Activated CD4-positive, alpha-beta T cell treated with anti-CD3 and anti-CD28 coated beads for 1 hour (primary cell): ENCODE measurements at places on chromosomes 7 and 10.
A peak's percentile ranks its signal among the peaks of the same experiment; 100 is the strongest.

DNA sequence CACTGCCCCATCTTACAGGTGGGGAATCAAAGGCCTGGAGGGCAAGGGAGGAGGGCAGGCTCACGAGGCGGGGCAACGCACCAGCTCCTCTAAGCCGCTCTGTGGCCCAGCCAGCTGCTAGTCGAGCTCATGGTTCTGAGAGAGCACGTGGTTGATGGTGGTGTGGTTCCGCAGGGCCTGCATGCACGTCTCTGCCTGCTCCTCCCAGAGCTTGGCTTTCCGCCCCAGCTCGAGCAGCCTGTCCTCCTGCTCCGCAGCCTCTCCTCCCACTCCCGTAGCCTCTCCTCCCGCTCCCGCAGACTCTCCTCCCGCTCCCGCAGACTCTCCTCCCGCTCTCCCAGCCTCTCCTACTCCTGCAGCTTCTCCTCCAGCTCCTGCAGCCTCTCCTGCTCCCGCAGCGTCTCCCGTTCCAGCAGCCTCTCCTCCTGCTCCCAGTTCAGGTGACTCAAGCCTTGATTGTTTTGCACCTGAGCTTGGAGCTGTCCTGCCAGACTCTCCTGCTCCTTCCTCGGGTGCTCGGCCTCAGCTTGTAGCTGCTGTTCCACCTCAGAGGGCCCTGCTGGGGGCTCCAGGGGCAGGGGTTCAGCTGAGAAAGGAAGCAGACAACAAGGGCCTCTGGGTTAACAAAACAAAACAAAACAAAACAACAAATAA lies 19.1 kb upstream of the MTPAP start:
- DNase-seq, result no peak

- no peak for DNase-seq
These were observed at the start of gene FLNC for GRCh38 chr7:128830231-128831177. TSS of gene FLNC (plus strand) at chr7:128830406. CDS start at chr7:128830638, 232 bp downstream.

GRCh38 chr7:102075553-102076135 lies 211.0 kb upstream of the SH2B2 start:
- no peak for DNase-seq

- no peak for DNase-seq
These were observed 22.5 kb downstream of the LRRN3 start for GRCh38 chr7:111113263-111114017.

- DNase-seq, result no peak
These were observed 517.5 kb upstream of the GALNT17 start for GRCh38 chr7:70614237-70615045.

GRCh38 chr10:46560381-46560780 lies 3.9 kb upstream of the GPRIN2 start:
- no peak for DNase-seq

DNA sequence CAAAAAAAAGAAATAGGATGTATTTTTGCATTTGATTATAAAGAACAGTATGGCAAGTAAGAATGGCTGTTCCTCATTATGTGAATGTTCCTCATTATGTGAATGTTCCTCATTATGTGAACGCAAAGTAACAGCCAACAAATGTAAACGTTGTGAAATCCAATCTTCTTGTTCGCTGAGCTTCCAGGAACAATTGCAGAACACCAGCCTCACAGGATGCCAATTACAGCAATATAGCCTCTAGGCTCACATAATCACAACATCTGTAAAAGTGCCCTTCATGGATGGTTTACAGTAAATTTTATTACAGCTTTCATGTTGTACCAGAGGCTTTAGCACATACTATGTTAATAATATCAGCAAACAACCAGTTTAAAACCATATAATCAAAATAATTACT lies 71.6 kb downstream of the THSD7A start:
- no peak for DNase-seq

DNA sequence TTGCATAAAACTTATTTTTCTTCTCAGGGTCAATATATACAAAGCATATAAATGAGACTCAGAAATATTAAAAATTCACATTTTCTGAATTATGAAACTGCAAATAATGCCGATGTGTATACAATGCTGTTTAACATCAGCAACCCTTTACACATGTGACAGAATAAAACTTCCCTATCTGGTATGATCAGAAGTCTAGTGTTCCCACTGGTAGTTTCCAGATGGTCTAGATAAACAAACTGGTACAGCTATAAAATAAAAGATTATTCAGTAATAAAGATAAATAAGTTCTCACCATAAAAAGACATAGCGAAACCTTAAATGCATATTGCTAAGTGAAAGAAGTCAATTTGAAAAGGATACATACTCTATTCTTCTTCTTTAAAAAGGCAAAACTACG lies 7.9 kb downstream of the POLR1F start:
- DNase-seq, result no peak

DNA sequence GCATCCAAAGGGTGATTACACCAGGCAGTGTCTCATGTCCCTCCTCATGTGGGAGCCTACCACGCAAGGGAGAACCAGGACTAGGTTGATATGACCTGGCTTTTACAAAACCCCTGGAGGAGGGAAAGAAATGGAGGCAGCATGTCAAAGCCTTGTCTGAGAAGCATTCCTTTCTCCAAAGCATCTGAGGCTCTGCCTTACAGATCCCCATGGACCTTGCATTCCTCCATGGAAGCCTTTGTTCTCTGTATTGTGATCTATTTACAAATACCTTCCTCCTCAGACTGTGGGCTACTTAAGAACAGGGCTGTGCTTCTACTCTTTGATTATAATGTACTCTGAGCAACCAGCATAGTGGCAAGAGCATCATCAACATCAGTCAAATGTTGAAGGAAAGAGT lies 197.0 kb downstream of the PLXNA4 start:
- no peak for DNase-seq

- peak; percentile 58 for DNase-seq
These were observed 126.5 kb downstream of the CUBN start for GRCh38 chr10:17003151-17003550.

DNA sequence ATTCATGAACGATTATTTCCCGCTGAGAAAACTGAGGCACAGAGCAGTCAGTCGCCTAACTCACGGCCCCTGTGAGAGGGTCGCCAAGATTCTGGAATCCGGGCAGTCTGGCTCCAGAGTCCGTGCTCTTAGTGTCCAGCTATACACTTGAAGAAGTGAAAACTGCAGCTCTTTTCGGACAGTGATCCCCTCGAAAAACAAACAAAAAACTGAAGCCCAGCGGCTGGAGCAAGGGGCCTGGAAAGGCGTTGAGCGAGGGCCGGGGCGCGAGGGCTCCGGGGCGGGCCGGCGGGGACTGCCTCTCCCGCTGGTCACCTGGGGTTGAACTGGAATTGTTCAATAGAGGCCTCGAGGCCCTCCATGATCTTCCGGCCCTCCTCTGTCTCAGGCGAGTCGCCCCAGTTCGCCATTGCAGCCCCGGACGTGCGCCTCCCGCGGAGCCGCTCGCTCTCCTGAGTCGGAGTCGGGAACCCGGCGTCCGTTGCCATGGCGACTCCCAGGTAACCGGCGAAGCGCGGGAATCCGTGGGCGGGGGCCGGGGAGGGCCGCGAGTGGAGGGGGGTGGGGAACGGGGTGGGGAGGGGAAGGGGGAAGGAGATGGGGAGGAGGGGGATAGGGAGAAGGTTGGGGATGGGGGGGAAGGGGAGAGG lies 881 bp downstream of the C10orf67 start:
- no peak for DNase-seq

DNA sequence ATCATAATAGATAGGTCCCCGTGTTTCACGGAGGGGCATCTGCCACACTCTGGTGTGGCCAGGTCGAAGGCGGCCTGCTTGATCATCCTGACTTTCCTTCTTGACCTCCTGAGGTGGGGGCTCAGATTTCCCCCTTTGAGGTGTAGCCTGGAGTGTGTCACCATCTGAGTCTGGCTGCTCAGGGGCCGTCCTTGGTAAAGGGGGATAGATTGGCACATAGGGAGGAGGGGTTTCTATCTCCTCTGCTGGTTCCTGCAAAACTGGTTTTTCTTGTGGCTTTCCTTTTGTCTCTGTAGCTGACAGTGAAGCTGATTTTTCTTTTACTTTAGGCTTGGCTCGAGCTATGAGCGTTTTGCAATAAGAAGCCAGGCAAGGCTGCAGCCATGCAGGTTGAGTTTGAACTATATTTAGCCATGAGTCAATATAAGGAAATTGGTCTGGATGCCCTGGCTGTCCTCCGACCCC lies 7.1 kb upstream of the ZNF117 start:
- DNase-seq, result no peak

- no peak for DNase-seq
These were observed 91.6 kb downstream of the BMPER start for GRCh38 chr7:33996899-33997298.

DNA sequence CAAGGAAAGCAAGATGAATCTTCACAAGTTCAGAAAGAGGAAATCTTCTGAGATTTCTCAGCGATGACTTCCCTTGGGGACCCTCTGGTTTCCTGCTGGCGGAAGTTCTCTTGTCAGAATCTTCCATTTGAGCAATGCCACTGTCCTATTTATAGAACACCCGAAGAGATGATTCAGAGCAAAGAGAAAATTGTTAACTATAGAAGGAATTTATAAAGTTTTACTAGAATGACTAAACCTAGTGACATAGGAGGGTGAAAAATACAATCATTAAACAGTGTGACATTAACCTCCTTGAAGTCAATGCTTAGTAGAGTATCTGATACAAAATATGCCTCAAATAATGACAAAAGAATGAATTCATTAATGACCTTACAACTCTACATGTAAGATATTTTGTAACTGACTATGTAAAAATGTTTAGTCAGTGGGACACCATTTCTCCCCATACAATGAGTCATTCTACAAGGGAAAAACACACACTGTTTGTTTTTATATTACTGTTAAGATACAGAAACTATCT lies 206.5 kb upstream of the CNTNAP2 start:
- DNase-seq, result no peak

- DNase-seq, result no peak
These were observed 164.1 kb downstream of the PTEN start for GRCh38 chr10:88027570-88027969.

DNA sequence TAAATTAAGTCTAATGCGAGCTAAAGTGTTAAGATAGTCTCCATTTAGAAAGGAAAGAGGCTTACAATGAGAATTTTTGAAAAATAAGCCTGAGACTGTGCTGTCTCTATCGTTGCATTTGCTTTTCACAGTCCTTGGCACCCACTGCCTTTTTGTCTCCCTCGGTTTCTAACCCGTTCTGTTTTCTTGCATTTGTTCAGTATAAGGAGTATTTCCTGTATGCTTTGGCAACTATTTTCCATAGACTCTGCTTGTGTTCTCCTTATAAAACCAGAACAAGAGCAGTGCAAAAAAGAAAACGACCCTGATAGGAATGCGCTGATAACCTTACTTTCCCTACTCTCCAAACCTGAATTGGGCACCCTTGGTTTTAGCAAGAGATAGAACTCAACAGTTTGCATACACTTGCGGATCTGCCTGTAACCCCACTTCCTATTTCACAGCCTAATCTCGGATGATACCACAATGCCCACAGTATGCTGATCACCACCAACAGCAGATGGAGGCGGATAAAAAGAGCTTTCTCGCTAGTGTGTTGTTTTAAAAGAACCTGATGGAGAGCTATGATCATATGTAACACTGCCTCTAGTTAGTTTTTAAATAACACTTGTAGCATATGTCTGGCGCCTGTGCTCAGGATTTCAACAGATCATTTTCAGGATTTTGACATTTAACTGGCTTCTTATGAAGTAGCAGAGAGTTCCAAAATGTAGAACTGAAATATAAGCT lies 1.6 kb upstream of the ARHGAP12 start:
- DNase-seq, result no peak

DNA sequence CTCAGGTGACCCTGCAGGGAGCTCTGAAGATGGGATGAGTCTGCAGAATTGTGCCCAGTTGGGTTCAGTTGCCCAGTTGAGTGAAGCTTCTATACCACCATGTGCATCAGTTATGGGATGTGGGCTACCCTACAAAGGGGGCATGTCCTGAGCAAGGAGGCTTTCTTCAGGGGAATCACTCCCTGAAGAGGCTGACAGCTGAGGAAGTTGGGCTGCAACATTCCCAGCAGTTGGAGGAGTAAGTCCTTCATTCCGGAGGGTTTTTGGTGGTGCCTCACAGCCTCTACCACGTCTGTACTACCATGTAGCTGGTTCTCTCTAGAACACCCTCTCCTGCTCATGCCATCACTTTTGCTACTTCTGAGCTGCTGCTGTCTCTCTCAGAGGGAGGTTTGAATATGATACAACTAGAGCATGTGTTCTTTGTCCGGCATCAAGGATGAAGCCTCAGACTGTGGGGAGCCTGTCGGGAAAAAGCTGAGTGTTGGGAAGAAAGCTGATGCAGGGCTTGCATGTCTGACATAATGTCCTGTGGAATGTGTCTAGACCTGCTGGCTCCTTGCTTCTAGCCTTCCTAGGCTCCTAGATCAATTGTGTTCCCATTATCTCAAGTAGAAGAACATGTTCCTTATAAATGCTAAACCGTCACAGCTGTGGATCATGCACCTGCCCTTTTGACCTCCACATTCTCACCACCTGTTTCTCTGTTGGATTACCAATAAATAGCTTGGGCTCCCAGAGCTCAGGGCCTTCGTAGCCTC lies 355.8 kb downstream of the CCSER2 start:
- DNase-seq, result no peak
